ENCODE measurements at places on chromosomes 5 and 9.

DNA sequence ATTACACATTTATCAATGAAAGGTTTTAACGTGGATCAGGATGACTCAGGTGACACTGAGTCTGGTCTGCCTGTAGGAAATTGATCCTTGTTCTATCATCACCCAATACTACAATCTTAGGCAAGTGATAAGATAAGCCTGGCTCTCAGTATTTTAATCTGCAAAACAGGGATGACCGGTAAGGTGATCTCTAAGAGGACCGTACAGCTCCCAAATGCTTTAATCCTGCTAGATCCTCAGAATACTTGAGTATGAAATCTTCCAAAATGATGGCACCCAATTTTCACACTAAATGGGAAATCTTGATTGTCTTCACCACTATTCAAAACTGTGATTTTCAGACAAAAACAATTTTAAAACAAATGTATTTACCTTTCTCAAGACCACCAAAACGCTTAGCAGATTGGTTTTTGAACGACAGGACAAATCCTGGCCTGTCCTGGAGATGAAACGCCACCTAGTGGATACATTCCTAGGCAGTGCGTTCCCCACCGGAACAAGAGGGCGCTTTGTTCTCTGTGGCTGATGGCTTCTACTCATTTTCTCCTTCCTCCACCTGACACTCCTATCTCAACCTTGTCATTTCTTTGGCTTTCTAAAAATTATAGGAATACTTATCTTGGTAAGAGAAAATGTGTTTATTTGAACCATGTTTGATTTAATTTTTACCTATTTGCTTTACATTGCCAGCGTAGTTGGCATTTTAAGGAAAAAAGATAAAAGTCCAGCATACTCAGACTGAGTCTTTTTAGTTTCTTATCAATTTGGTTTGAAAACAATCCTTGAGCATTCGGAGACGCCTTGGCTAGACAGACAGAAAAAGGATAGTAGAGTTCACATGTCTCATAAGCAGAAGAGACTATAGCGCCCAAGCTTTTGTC, 41.2 kb upstream of the VCAN start:
- peak; percentile 67 for DNase-seq

- no peak for DNase-seq
Measured at GRCh38 chr5:35015063-35015462, 32.7 kb downstream of the AGXT2 start.

GRCh38 chr5:146291421-146292074, 47.1 kb upstream of the POU4F3 start:
- DNase-seq = no peak

GRCh38 chr5:153157156-153157555, 333.3 kb upstream of the GRIA1 start:
- no peak for DNase-seq

GRCh38 chr9:136268318-136268717, 22.7 kb upstream of the QSOX2 start:
- DNase-seq = no peak

- no peak for DNase-seq
Measured at GRCh38 chr5:89759802-89760201, 649.8 kb downstream of the CETN3 start.

- no peak for DNase-seq
Measured at GRCh38 chr5:92017776-92018175, 634.7 kb upstream of the ARRDC3 start.

- no peak for DNase-seq
Measured at GRCh38 chr5:332843-333242, 11.3 kb downstream of the AHRR start.

DNA sequence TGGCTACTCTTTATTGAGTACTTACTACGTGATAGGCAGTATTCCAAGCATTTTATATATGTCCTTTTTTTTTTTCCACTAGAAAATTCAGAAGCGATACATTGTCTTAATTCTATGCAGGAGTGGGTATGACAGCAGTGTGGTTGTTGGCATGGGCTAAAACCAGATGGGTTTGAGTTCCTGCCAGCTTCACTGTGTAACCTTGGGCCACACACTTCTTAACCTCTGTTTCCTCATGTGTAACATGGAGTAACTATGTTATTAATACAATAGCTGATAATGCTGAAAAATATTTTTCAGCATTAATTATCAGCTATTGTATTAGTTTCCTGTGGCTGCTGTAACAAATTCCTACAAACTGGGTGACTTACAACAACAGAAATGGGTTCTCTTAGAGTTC, 12.0 kb downstream of the SNX18 start:
- DNase-seq = no peak

- DNase-seq = no peak
Measured at GRCh38 chr5:138580777-138581176, 5.6 kb upstream of the HSPA9 start.

GRCh38 chr9:121122246-121123032, 47.7 kb downstream of the CNTRL start:
- no peak for DNase-seq

GRCh38 chr5:128777052-128777451, 188.2 kb upstream of the SLC27A6 start:
- DNase-seq = no peak

- DNase-seq = no peak
Measured at GRCh38 chr9:5568868-5569267, 58.5 kb downstream of the PDCD1LG2 start.

DNA sequence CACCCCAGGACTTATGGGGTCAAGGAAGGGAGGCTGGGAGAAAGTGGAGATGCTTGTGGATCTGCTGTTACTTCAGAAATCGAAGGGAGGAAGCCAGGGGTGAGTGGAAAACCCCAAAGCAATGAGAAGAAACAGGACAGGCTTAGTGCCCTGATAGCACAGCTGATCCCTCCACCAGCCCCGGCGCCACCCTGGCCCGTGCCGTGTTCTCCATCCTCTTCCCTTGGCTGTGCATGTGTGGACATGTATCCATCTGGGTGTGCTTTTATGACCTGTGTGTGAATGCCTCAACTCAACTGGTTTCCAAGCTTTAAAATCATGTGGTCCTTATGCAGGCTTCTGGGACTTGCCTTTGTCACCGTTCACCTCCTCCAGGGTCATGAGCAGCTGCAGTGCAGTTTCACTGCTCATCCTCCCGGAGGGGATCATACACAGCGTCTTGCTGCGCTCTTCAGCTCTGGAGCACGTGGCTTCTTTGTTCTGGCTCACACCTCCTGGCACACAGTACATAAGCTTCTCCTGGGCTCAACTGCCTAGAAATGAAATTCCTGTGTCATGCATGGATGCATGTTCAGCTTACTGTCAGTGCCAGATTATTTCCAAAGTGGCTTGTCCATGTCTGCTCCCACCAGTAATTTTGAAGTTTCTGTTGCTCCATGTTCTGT, 58.2 kb downstream of the IPPK start:
- DNase-seq = no peak

DNA sequence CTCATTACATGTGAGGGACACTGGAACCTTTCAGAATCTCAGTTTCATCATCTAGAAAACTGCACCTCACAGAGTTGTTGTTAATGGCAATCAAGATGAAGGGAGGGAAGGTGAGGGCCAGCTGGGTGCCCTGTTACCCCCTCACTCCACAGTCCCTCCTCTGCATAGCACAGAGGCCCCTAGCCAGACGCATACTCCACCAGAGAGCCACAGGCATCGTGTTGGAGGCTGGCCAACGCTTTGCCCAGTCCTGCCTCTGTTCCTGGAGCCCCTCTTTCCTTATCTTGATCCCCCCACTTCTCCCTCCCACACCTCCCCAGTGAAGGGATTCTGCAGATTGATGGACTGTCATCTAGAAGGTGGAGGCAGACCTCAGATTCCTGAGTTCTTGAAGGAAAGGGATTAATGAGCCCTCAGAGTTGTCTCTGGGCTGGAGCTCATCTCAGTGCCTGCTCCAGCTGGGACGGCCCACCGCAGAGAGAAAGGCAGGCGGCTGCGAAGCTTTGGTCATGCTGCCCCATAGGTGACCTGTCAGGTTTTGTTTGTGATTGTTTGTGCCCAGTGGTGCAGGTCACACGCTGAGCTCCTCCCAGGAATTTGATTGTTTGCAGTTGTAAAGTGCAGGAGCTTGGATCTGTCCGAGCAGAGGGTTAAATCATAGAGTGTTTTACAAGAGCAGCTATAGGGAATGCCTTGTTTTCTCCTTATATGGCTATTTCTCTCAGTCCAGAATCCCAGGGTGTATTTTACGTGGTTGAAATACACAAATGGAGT, 487.3 kb downstream of the CCDC171 start:
- no peak for DNase-seq

DNA sequence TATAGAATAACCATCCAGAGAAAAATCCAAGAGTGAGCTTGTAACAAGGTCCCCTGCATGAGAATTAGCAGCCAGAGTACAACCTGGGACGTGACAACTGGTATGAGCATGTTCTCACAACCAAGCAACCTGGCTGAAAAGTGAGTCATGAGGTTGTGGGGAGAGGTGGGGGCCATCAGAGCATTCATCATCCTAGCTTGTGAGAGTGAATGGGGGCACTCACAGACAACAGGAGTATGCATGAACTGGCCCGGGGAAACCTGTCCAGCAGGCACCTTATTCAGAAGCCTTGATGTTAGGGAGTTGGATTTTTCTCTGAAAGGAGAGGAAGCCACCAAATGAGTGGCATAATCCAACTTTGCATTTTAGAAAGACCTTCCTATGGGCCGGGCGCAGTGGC, 113.0 kb downstream of the FRMD3 start:
- no peak for DNase-seq

DNA sequence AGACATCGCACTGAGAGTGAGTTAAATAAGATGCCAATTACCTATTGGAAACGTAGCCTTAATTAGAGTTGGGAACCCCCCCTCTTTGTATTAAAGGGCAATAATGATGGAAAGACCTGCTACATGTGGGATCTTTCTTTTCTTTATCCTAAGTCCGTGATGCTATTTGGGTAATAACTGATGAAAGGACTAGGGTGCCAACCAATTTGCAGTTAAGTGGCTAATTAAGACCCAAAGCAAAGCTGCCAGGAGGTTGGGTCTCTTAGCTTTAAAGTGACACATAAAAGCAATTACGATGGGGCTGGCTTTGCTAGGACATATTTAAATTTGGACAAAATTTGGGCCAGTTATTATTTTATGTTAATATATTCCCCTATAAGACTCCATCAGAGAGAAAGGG, 728.8 kb downstream of the NR2F1-AS1 start:
- DNase-seq = no peak
